Activated B cell treated with CpG ODN at 0.5 μM for 24 hours (primary cell): ENCODE measurements at places on chromosomes 1 and 21. TPM values are rescaled to one million over a fixed set of nuclear protein-coding genes. Genes with fewer than 3 reads are reported as not detected.

IFI44L gene
- total RNA-seq, result 3.6 and 5.0 TPM in 2 replicates

- H3K27me3 ChIP-seq, result peaks cover 8% of the 10 kb centered on the region
- DNase-seq, result no peak
- no peak overlapping the region for H3K4me3 ChIP-seq
- H3K27ac ChIP-seq, result no peak overlapping the region
Measured at GRCh38 chr1:42165511-42166210, 1.1 kb upstream of the GUCA2A start.

DNA sequence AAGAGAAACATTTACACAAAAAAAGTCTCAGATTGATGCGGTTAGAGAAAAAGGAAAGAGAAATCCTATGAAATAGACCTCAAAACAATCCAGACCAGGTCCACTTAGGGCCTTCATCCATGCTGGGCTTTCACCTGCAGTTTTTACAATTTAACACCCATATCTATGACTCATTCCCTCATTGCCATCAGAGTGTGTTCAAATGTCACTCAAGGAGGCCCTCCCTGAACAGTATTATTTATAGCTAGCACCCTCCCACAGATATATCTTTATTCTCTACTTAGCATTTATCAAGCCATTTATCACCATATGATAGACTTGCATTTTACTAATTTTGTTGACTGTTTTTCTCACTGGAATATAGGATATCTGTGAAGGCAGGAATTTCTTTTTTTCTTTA lies 824 bp upstream of the KRTAP21-3 start:
- H3K36me3 ChIP-seq, result no peaks in the 10 kb centered on the region
- H3K4me1 ChIP-seq, result no peaks in the 10 kb centered on the region
- no peaks in the 10 kb centered on the region for H3K27me3 ChIP-seq

DNA sequence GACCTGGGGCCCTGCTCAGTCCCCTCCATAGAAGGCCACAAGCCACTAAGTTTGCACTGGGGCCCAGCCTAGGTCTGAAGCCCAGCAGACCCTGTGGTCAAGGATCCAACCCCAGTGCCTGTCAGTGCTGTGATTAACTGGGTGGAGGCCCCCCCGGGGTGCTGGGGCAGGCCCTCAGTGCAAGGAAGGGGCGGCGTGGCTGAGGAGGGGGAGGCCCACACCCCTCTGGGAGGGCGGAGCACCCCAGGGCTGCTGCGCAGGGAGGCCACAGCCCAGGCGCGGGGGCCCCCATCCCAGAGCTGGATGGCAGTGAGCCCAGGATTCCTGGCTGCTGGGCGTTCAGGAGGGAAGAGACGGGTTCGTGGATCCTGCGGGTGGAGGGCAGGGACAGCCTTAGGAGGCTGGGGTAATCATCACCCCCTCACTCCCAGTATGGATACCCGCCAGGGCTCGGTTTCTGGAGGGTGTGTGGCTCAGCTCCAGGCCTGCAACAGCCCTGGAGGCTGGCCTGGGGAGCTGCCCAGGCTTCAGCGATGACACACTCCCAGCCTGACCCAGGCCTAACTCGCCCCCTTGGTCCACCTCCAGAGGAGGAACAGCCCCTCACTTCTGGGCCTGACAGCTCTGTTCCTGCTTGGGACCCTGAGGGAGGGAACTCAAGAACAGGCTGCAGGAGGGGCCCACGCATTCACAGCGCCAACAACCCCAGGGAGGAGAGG lies 890 bp downstream of the GJC2 start:
- no peak overlapping the region for H3K27ac ChIP-seq
- H3K4me3 ChIP-seq, result no peak overlapping the region
- peaks cover 21% of the 10 kb centered on the region for H3K36me3 ChIP-seq
- no peaks in the 10 kb centered on the region for H3K4me1 ChIP-seq
- DNase-seq, result peak; percentile 14

DNA sequence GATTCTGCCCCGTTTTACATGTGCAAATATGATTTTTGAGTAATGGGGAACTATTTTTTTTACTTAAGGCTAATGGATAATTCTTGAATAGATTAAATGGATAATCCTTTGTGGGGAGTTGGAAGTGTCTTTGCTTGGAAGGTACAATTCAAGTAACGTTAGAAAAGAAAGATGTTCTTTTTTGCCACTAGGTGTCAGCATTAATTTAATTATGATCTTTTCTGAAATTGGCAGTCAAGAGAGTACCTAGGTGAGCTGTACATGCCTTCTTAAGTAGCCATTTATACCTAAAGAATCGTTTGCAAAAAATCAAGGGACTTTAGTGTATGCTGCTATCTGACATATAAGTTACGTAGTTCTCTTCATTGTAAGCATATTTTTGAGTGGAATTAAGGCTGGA lies 2.2 kb downstream of the FBXO28 start:
- peaks cover 33% of the 10 kb centered on the region for H3K4me1 ChIP-seq
- no peaks in the 10 kb centered on the region for H3K27me3 ChIP-seq
- peak overlapping the region; percentile 75 for H3K27ac ChIP-seq

CCDC190 gene
- total RNA-seq, result not detected in 2 replicates
